ENCODE measurements at places on chromosomes 16 and 17. TPM values are rescaled to one million over a fixed set of nuclear protein-coding genes. Genes with fewer than 3 reads are reported as not detected.

SDK2 gene
- polyA plus RNA-seq: 0.15 TPM

DNA sequence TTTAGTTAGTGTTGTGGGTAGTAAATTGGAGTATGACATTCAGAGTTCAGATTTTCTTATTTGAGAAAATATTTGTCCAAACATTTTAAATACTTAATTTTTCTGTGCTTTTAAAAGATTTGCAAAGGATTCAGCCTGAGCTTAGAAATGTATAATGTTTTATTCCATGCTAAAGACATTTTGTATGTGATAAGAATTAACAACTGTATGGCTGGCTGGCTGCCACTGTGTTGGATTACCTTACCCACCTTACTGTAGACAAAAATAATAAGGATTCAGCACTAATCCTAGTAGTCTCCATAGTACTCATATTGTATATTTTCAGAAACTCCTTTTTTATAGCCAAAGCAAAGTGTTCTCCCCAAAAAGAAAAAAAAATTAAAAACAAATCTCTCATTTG lies 74.8 kb downstream of the TANC2 start:
- no peaks in the 10 kb centered on the region for H3K27me3 ChIP-seq
- H3K36me3 ChIP-seq: no peaks in the 10 kb centered on the region
- H3K4me1 ChIP-seq: no peaks in the 10 kb centered on the region

GRCh38 chr16:73882651-73883050 lies 414.0 kb upstream of the PSMD7 start:
- H3K4me3 ChIP-seq: no peak overlapping the region
- no peak overlapping the region for H3K27ac ChIP-seq
- H3K4me1 ChIP-seq: no peaks in the 10 kb centered on the region
- DNase-seq: no peak

- H3K36me3 ChIP-seq: no peaks in the 10 kb centered on the region
- peaks cover 81% of the 10 kb centered on the region for H3K4me1 ChIP-seq
- H3K27me3 ChIP-seq: no peaks in the 10 kb centered on the region
- DNase-seq: no peak
These were observed 34.1 kb downstream of the HIC1 start for GRCh38 chr17:2089021-2089422.

EVI2B gene
- 7.6 TPM for polyA plus RNA-seq

GRCh38 chr17:5621026-5621425 lies 36.7 kb upstream of the NLRP1 start:
- H3K36me3 ChIP-seq: no peaks in the 10 kb centered on the region
- H3K27me3 ChIP-seq: peaks cover 5% of the 10 kb centered on the region
- H3K4me1 ChIP-seq: no peaks in the 10 kb centered on the region
- no peak for DNase-seq

SETD1A gene
- polyA plus RNA-seq: 7.5 TPM

GRCh38 chr16:88904676-88905365 lies 38.4 kb upstream of the PABPN1L start:
- H3K4me3 ChIP-seq: no peak overlapping the region
- H3K4me1 ChIP-seq: peaks cover 11% of the 10 kb centered on the region
- peaks cover 14% of the 10 kb centered on the region for H3K36me3 ChIP-seq
- no peak overlapping the region for H3K27ac ChIP-seq

KRTAP1-1 gene
- not detected for polyA plus RNA-seq

CBX2 gene
- polyA plus RNA-seq: 0.93 TPM

GRCh38 chr17:41513168-41513547 lies 5.5 kb downstream of the KRT15 start:
- no peaks in the 10 kb centered on the region for H3K36me3 ChIP-seq
- H3K4me3 ChIP-seq: no peak overlapping the region
- DNase-seq: no peak
- no peaks in the 10 kb centered on the region for H3K27me3 ChIP-seq

DNA sequence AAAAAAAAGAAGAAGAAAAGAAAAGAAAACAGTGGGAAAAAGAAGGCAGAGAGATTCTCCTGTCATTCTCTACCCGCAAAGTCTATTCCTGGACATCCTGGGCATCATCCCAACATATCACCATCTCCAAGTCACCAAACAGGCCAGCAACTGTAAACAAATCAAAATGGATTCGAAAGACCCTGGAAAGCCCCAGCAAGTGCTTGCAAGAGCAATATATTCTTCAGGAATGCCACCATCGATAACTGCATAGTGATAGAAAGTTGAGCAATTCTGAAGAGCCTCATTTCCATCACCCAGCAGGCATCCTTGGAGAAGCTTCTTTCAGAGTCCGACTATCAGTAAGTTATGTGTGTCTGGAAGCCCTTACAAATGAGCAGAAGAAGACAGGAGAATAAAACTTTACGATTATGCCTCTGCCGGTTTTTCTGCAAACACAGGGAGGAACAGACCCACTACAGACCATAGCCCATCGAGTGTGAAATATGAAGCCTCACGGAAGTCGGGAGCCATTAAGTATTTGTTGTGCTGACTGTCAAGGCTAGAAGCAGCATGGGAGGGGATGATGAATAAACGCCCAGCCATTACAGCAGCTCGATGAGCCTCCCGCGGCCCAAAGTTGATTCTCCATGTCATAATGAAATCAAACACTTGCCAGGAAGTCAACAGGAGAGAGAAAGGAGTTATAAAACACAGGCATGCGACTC lies 64.5 kb upstream of the SEC14L1 start:
- DNase-seq: no peak
- no peaks in the 10 kb centered on the region for H3K27me3 ChIP-seq
- H3K27ac ChIP-seq: no peak overlapping the region
- no peaks in the 10 kb centered on the region for H3K36me3 ChIP-seq

- no peaks in the 10 kb centered on the region for H3K4me1 ChIP-seq
- no peaks in the 10 kb centered on the region for H3K27me3 ChIP-seq
- peaks cover 29% of the 10 kb centered on the region for H3K36me3 ChIP-seq
- no peak overlapping the region for H3K27ac ChIP-seq
These were observed 20.4 kb downstream of the DUSP14 start for GRCh38 chr17:37510056-37510455.

SGCA gene
- 6.0 TPM for polyA plus RNA-seq

DNA sequence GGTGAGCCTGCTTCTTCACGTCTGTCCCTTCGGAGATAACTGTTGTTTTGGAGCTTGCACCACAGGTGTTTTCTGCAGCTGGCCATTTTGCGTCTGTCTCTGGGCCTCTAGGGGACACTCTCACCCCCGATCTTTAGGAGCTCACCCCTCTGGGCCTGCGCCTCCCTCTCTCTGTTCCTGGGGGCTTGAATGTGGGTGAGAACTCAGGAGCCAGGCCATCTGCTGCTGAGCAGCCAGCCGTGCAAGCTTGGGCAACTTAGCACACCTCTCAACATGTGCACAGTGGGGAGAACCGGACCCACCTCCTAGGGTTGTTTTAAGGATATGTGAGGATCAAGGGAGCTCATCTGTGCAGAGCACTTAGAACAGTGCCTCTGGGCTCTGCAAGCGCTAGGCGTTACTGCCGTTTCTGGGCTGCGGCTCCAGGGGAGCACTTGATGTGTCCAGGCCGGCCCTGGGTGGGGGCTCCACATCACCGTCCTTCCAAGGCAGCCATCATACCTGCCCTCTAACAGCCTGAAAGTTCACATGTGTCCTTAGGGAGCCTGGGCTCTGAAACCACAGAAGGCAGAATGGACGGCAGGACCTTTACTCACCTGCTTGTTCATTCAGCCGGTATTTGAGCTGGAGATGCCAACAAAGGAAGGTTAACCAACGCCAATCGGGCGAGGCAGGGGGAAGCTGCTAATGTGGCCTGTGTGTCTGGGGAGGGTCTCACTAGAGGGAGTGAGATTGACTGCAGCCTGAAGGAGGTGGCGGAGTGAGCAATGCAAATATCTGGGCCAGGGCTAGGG lies 66.3 kb downstream of the MRC2 start:
- DNase-seq: no peak
- H3K4me1 ChIP-seq: no peaks in the 10 kb centered on the region
- peaks cover 3% of the 10 kb centered on the region for H3K36me3 ChIP-seq
